ENCODE measurements at places on chromosomes 6 and 20.

- no peak for DNase-seq
Measured at GRCh38 chr20:59583428-59584277, 20.7 kb upstream of the PHACTR3 start.

DNA sequence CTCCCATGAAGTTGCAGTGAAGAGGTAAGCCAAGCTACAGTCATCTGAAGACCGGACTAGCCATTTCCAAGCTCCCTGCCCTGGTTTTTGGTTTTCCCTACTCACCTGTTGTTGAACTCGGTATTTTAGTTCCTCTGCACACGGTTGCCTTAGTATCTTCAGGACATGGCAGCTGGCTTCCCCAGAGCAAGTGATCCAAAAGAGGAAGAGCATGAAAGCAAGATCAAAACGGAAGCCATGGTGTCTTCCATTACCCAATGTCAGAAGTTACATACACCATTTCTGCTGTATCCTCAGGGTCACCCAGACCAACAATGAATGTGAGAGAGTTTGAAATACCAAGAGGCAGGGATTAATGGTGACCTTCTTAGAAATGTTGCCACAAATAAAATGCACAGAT, 276.6 kb upstream of the CNR1 start:
- no peak for DNase-seq

DNA sequence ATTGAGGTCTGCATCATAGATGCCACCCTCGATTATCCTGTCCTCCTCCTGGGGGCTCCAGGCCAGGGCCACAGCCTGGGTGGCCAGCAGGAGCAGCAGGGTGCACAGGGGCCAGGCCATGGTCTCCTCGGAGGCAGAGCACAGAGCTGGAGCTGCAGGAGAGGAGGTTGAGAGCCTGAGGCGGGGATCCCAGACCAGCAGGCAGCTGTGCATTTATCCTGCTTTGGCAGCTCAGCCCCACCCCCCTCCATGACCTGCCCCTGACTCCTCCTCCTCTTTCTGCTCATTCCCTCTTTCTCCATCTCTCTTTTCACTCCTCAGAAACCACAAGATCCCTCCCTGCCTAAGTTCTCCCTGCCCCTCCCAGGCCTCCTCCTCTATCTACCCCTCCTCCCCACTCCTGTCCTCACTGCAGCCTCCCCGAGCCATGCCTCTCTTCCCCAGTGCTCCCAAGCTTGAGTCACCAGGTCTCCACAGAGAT, at the start of gene CST2:
Gene CST2, minus strand, starts transcription at position 189 of the 481 bp plus-strand sequence. Its CDS starts 69 bp downstream, at position 120.
- DNase-seq: no peak

- DNase-seq: peak; percentile 27
Measured at GRCh38 chr6:53335224-53335994, 13.3 kb downstream of the ELOVL5 start.

GRCh38 chr6:76708641-76709331, 636.3 kb upstream of the IMPG1 start:
- no peak for DNase-seq

DNA sequence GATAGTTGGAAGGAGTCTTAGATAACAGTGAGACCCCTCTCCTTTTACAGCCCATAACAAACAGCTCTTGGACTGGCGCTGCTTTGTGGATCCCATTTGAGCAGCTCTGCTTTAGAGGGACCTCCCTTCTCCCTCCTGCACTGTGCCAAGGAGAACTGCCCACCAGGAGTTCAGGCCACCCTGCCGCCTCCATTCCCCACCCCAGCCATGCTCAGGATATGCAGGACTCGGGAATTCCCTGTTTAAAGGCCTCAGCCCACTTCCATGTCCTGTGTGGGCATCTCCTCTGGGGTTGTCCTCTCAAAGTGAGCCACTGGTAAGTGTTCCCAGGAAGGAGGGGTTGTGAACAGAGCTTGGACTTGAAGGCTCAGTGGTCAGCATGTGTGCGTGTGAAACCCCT, 312.6 kb upstream of the RNF24 start:
- no peak for DNase-seq

- DNase-seq: no peak
Measured at GRCh38 chr6:37866590-37867507, 47.3 kb downstream of the ZFAND3 start.

GRCh38 chr6:166851911-166852310, 104.4 kb downstream of the RNASET2 start:
- DNase-seq: no peak

DNA sequence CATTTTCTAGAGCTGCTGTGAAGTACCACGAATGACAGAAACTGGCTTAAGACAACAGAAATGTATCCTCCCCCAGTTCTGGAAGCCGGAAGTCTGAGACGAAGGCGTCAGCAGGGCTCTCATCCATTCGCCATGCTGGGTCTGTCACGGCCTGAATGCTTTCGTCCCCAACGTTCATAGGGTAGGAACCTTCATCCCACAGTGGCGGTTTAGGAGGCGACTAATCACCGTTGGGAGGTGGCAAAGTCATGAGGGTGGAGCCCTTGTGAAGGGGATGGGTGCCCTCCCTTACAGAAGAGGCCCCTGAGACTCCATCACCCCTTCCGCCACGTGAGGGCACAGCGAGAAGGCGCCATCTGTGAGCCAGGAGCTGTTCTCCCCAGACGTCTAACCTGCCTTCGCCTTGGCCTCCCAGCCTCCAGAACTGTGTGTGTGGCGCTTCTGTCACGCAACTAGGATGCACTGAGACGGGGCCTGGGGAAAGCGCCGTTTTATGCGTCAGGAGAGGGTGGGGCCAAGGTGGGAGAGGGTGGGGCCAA, 250.3 kb downstream of the TTLL2 start:
- DNase-seq: no peak

DNA sequence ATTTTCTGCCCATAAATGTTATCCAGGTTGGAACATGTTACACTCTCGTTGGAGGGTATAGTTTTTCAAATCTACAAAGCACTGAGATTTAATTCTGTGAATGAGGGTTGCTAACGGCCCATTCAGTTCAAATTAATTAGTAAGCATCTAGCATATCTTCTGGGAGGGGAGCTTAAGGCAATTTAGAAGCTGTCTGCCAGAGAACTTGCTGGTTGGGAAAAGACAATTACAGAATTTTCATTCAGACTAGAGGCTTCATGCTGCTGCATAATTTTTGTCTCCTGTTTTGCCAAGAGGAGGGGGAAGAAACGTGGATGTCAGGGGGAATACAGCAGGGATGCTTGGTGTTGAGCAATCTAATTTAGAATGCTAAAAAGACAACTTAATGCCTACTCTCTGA, 268.3 kb upstream of the FAM83B start:
- no peak for DNase-seq

DNA sequence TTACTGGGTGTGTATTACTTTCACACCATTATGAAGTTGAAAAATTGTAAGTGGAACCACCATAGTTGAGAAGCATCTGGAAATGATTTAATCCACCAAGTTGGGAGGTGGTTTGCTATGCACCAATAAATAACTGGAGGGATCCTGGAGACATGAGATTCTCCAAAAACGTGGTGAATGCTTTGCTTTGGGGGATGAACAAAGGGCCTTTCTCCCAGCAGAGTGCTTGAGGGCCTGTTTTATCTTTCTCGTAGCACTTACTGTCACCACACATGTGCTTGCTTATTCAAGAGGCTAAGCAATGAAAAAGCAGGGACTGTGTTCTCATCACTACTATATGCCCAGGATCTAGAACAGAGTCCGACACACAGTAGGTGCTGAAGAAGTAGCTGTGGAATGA, 371.1 kb downstream of the DHX35 start:
- no peak for DNase-seq

GRCh38 chr6:3849681-3850450, 693 bp downstream of the FAM50B start:
- no peak for DNase-seq

- no peak for DNase-seq
Measured at GRCh38 chr6:94535798-94536197, 1041.5 kb upstream of the MANEA start.

Data from stimulated activated CD4-positive, alpha-beta T cell treated with anti-CD3 and anti-CD28 coated beads, Interleukin-1b, Interleukin-23, amount 100 ng/mL, for 24 hours (primary cell).